ENCODE measurements at places on chromosomes 5 and 9. TPM values are rescaled to one million over a fixed set of nuclear protein-coding genes. Genes with fewer than 3 reads are reported as not detected.

GRCh38 chr9:125525921-125526631 lies 180.9 kb downstream of the MAPKAP1 start:
- DNase-seq, result no peak

GRCh38 chr9:111108946-111109345 lies 70.7 kb upstream of the LPAR1 start:
- DNase-seq, result no peak

- DNase-seq, result no peak
Measured at GRCh38 chr5:141954194-141954593, 3.8 kb downstream of the PCDH12 start.

DNA sequence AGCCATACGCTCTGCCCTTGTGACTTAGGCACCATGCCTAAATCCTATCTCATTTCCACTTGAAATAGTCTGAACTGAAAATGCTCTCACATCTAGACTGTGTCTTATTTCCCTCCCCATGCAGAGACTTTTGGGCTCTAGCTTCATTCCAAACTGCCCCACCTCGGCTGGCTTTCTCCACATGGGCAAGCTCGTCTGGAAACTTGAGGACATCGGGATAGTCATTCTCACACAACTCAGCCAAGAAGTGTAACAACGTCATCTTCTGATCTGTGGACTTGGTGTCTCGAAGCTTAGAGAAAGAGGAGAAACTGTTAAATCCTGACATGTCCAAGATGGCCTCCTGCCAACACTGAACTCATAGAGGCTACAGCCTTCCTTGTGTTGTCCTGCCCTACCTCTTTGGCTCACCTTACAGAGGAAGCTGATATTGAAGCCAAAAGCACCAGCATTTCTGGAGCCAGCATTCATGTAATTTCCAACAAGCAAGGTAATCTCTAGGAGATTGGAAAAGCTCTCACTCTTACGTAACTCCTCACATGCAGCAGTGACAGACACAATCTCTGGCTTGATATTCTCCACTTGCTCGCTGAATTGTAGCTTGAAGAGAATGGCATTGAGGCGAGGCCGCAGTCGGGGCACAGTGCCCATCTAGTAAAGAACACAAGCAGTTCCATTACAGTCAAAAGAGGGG lies 39.6 kb downstream of the PCDHGC5 start:
- no peak for DNase-seq

DNA sequence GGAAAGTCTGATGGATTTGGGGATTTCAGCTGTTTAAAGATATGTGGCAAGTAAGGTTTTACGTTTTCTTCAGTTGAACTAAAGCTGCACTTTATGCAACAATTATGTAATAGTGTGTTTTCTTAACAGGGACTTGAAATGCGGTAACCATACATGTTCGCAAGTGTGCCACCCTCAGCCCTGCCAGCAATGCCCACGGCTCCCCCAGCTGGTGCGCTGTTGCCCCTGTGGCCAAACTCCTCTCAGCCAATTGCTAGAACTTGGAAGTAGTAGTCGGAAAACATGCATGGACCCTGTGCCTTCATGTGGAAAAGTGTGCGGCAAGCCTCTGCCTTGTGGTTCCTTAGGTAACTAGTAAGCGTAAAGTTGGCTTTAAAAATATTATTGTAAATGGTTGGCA lies 28.5 kb downstream of the NFX1 start:
- no peak for DNase-seq

DNA sequence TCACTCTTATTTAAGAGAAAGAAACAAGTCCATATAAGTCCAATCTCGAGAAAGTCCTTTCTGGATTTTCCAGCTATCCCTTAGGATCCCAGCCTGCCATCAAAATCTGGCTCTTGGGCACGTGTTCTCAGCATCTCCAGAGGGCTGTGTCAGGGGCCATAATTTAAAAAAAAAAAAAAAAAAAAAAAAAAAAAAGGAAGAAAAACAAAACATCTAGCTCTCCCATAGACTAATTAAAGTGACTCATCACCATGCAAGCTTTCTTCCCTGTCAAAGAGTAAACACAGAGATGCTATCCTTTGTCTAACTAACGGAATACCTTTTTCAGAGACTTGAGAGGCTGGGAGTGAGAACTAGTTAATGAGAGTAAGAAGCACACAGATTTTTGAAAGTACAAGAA lies 44.9 kb upstream of the MYO10 start:
- DNase-seq, result no peak

GRCh38 chr5:155834271-155834975 lies 492.5 kb upstream of the SGCD start:
- DNase-seq, result no peak

DNA sequence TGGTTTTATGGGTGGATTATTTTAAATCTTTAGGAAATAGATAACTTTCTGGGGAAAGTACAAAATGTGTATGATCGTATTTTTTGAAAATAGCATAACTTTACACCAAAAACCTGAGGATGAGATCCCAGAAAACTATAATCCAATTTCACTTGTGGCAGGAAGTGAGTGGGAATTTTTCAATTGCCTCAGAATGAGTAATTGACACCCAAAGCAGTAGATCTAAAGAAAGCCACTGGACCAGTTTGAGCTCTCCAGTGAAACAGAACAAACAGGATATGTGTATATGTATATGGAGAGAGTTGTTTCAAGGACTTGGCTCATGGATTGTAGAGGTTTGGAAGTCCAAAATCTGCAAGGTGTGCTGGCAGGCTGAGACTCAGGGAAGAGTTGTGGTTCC lies 109.2 kb upstream of the SHB start:
- no peak for DNase-seq

SLC45A2 gene
- total RNA-seq, result not detected

CENPP gene
- 22.8 TPM for total RNA-seq

PHF24 gene
- 0.18 TPM for total RNA-seq

C9orf50 gene
- total RNA-seq, result not detected

PRRX2 gene
- total RNA-seq, result 0.57 TPM

FAM153A gene
- 38.8 TPM for total RNA-seq

Measured in activated CD4-positive, alpha-beta T cell treated with anti-CD3 and anti-CD28 coated beads for 36 hours (primary cell).